Activated CD4-positive, alpha-beta T cell treated with anti-CD3 and anti-CD28 coated beads, Interleukin-2, amount 50 U/mL, for 48 hours (primary cell): ENCODE measurements at places on chromosomes 16 and 17.

GRCh38 chr16:86573215-86573614 is 5.1 kb upstream of the FOXL1 start:
- DNase-seq: no peak

DNA sequence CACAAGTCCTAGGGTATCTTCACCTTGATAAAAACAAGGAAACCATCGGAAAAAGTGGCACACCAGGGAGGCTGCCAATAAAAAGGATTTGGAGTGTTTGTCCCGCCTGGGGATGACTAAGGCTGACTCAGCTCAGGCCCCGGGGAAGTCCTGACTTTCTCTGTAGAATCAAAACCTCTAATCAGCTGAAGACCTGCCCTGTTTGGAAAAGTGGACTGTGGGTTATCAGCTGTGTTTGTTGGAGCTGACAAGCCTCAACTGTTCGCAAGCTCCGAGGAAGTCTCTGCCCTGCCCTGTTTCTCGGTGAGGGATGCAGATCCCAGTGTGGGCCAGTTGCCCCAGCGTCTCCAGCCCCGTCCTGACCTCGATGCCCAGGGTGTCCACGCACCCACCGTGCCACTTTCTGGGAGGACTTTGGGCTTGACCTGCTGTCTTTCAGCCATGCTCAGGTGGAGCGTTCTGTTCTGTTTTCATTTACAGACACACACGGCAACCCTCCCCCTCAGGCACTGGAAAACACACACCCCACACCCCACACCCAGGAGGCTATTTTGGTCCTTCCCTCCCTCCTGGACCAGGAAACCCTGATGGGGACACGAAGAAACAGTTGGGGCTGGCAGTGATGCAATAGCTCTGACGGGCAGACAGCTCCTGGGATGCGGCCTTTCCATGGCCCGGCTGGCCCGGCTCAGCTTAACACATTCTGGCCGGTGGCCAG is 27.6 kb upstream of the PITPNA start:
- DNase-seq: peak; percentile 40

DNA sequence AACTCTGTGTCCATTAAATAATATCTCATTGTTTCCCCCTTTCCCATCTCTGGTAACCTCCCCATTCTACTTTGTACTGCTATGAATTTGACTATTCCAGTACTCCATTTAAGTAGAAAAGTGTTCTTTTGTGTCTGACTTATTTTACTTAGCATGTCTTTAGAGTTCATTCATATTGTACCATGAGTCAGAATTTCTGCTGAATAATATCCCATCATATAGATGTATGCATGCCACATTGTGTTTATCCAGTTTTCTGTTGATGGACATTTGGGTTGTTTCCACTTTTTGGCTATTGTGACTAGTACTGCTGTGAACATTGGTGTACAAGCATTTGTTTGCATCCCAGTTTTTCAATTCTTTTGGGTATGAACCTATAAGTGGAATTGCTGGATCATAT is 6.0 kb downstream of the PPM1D start:
- DNase-seq: no peak

DNA sequence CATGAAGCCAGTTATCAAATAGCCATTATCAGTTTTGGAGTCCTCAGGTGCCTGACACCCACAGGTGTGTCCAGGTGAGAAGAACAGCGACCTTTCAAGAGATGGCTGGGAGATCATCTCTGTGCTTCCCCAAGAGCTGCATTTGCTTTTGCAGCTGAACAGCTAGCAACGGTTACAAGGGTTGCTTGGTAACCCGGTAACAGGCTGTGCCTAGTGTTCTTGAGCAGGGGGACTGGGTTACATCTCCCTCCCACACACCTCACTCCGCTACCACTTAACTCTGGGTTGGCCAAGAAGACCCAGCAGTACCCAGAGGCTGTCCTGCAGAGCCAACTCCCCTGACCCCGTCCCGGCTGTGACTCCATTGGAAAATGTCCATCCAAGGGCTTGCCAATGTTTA is 147.0 kb downstream of the SLC39A11 start:
- no peak for DNase-seq

DNA sequence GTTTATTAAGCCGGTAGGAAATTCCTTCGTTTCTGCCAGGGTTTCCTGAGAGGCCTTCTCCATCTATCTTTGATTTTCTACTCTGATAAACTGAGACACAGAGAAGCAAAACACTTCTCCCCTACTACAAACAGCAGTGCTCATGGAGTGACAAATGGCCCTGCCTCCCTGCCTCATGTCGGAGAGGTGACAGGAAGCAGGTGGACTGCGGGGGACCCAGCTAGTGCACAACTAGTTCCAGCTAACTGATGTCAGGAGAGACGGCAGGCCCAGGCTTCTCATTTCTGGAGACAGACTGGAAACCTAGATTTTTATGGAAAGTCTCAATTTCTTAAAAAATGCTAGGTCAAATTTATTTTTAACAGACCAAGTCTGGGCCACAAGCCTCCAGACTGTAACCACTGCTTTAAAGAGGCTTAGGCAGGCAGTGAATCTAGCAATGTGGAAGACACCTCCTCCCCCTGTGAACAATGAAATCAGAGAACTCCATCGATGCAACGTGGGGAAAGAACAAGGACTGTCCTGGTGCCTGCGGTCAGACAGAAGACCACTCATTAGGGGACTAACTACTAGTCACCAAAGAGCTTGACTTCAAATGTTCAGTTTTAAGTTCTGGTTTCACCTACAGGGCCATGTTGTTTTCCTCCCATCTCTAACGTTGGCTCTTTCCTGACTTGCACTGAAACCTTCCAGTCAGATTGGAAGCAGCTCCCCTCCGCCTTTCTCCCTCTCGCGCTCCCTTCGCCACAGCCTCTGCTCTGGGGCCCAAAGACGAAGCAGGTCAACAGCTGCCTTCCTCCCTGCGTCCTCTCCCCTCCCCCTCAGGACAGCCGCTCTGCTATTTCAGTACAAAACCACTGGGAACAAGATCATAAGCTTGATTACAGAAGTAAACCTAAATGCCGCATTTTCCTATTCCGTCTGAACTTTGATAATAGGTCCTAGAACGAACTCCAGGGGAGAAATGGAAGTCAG is 17.6 kb downstream of the GTF3C1 start:
- DNase-seq: no peak

DNA sequence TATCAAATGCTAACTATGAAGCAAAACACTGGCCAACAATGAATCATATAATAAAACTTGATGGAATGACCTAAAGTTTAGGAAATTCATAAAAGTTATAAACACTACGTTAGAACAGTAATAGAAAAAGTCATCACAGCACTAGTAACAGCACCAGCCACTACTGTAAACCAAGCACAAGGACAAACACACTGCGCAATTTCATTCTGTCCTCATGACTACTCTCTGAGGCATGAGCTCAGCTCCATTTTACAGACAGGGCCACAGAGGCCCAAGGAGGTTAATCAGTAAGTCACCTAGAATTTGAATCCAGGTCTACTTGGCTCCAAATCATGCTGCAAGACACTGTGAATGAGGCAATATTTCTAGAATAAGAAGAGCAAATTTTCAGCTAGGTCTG is 13.4 kb downstream of the EMC8 start:
- no peak for DNase-seq

GRCh38 chr16:57132470-57132869 is 40.1 kb downstream of the CPNE2 start:
- no peak for DNase-seq

GRCh38 chr17:40283662-40284061 is 4.0 kb upstream of the CDC6 start:
- DNase-seq: no peak

DNA sequence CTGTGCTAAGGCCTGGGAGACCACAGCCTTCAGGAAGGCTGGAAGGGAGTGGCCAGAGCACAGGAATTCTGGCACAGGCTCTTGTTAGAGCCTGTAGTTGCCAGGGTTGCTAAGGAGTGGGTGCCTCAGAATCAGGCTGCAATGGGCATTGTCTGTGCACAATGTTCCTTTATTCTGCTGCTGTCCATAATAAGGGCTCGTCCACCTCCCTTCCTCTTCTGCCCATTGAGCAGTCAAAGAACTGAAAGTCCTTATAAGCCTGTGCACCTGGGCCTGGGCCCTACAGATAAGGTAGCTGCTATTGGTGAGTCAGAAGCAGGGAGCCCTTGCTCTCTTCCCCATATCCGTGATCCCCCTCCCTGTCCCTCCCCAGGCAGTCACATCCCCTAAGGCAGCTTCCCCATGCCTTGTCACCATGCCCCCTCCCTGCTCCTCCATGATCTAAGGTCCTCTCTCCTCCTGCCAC is 5.4 kb upstream of the CNGB1 start:
- DNase-seq: no peak

DNA sequence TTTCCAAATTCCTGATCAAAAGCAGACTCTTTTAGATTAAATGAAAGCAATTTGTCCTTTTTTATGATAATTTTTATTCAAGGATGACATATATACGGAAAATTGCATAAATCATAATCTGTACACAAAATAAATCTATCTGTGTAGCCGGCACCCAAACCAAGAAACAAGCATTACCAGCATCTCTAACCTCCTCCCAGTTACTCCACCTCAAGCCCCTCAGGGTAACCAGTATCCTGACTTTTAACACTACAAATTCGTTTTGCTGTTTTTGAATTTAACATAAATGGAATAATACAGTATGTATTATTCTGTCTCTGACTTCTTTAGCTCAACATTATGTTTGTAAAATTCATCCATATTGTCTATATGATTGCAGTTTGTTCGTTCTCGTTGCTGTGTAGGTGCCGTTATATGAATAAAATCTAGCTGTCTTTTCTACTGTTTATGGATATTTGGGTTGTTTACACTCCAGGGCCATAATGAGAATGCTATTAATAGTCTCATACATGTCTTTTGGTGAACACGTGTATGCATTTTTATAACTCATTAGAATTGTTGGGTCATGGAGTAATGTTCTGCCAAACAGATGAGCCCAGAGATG is 1.0 kb downstream of the TEKT1 start:
- DNase-seq: no peak

- DNase-seq: no peak
Measured at GRCh38 chr16:17082095-17082882, 388.5 kb downstream of the XYLT1 start.

DNA sequence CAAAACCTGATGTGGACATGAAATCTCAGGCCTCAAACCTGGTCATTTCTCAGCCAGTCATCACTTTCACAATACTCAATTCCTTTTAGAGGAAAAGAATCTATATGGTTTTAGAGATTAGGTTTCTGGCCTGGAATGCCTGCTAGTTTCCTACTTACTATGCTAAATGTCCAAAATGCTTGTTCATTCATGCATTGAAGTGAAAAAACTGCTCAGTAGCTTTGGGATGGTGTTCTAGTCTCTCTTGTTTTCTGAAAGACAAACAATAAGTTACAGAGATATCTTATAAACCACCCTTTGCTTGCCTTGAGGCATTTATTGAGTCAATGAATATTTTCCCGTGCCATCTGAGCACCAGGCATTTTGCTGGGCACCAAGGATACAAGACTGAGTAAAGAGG is 1146.5 kb upstream of the GOT2 start:
- DNase-seq: no peak

DNA sequence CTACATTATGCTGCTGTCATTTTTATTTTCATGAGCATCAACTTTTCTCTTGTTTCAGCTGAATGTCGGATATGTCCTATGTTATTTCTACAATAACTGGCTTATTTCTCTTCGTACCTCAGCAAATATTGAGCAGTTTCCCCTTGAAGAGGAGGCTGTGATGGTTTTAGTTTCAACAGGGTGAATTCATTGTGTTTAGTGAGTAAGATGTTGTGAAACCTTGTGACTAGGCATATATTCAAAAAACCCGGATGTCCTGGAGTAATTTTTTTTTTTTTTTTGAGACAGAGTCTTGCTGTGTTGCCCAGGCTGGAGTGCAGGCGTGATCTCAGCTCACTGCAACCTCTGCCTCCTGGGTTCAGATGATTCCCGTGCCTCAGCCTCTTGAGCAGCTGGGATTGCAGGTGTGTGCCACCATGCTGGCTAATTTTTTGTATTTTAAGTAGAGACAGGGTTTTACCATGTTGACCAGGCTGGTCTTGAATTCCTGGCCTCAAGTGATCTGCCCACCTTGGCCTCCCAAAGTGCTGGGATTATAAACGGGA is 11.1 kb downstream of the CPD start:
- DNase-seq: no peak
